ENCODE measurements at places on chromosomes 1 and 21.
A peak's percentile ranks its signal among the peaks of the same experiment; 100 is the strongest.

DNA sequence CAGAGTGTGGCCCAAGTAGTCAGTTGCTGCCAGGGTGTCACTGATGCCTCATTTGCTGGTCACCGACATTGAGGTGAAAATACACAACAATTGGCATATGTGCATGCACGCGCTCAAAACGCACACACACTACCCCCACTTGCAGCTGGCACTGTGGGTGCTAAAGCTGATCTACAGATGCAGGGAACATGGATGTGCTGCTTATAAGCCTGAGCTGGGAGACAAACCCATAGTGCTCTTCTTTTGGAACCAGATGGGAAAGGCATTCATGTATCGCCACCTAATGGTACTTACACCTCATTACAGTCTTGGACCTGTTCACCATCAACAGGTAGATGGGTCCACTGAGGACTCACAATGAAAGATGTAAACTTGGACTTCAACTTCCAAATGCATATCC is 70.3 kb upstream of the CAMK1G start:
- no peak for DNase-seq

DNA sequence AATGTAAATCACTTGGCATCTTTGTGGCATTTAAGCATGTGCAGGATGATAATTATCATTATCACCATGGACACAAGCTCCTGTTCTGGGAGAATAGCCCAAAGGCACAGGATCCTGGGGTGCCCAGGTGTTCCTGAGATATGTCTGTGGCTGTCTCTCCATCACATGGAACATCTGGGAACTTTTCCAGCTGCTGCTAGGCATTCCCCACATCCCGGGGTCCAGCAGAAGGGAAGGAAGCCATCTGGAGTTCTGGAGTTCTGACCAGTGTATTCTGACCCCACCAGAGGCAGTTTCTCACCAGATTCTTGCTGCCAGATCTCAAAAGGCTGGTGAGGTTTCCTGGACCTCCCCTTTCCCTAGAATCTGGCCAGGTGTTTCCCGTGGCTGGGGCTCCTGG is 259.7 kb upstream of the VAMP3 start:
- no peak for DNase-seq

GRCh38 chr21:18812308-18812707 is 408.7 kb upstream of the TMPRSS15 start:
- DNase-seq, result no peak

DNA sequence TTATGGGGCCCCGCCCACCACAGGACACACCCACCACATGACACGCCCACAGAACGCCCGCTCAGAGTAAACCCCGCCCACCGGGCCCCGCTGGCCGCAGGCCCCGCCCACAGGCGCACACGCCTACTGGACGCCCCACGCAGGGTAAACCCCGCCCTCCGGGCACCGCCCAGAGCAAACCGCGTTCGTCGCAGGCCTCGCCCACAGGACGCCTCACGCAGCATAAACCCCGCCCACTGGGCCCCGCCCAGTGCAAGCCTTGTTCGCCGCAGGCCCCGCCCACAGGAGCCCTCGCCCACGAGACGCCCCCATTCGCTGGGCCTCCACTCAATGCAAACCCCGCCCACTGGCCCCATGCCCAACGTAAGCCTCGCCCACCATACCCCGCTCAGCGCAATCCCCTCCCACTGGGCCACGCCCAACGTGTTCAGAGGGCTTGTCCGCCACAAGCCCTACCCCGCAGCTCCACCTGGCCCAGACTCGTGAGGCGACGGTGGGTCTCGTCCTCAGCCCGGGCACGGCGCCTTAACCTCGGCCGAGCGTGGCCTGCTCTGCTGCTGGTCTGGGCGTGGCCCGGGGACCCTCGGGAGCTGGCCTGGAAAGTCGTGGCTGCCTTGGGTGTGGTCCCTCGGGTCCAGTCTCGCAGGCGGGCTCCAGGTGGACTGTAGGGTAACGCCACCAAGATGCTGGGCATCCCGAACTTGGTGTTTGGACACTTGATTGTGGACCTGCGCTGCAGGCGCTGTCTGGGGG is 401 bp upstream of the TMEM52 start:
- DNase-seq, result peak; percentile 94

- no peak for DNase-seq
Observed at GRCh38 chr1:200866521-200866920, 6.3 kb upstream of the GPR25 start.

GRCh38 chr1:227788271-227789083 is 27.0 kb upstream of the PRSS38 start:
- no peak for DNase-seq

GRCh38 chr21:17506951-17507350 is 5.9 kb upstream of the CXADR start:
- DNase-seq, result no peak

DNA sequence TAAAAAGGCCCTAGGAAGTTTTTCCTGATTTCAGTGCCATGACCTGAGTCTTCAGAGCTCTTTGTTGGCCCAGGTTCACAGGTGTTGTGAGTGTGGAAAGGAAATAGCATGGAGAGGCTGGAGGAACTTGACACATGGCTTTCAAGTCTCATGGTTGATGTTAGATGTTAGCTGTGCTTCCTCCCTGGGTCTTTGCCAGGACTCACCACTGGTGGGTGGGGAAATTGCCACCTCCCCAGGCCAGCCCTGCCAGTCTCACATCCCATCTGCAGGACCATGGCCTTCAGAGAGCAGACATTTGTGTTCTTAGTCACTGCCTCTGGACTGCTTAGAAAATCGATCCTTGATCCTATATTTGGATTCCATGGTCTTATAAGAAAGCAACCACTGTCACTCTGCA is 383.2 kb downstream of the DISC1 start:
- DNase-seq, result no peak

DNA sequence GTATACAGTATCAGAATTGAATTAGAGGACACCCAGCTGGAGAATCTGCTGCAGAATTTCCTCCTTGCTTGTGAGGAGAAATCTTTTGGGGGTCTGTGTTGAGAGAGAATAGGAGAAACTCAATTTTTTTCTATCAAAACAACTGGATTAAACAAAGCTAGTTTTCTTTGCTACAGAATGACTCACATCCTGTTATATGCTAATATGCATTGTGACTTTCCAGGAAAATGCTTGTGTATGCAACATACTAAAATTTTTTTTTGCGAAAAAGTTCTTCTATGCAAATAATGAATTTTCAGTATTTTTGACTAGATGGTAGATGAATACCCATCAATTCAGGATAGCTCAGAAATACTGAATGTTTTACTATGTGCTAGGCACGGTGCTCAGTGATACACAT is 2.2 kb downstream of the VAMP4 start:
- DNase-seq, result no peak

DNA sequence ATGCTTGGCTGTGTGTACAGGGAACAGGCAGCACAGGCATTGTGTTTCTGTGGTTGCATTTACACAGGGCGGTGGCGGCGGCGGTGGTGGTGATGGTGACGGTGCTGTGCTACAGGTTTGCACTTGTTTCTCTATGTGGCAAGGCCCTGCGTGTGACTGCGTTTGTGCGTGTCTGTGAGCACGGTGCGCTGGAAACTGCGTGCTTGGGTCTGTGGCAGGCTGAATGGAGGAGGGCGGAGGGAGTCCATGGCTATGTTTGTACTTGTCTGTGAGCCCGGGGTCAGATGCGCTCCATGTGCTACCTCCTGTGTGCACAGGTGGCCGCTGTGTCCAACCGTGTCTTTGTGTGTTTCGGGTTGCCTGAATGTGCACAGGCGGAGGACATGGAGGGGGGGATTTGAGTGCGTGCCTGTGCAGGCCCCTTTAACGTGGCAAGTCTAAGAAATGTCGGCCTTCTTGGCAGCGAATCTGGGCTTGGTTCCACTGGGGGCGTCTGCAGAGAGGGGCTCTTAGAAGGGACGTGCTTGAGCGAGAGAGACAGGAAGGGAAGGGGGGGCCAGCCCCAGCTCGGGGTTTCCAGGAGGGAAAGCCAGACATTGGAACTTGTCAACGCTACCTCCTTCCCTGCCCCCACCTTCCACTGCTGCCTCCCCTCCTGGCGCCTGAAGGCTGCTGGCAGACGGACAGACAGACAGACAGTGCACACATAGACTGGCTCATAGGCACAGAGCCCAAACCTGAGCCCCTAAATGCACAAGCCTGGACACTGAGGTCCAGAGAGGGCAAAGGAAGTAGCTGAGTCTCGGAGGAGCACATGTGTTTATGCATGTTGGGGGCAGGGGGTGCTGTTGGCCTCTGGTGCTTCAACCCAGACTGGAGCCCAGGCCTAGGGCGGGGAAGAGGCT is 32.7 kb upstream of the WASF2 start:
- peak; percentile 58 for DNase-seq

GRCh38 chr21:45415188-45415942 is 10.4 kb downstream of the COL18A1 start:
- no peak for DNase-seq

DNA sequence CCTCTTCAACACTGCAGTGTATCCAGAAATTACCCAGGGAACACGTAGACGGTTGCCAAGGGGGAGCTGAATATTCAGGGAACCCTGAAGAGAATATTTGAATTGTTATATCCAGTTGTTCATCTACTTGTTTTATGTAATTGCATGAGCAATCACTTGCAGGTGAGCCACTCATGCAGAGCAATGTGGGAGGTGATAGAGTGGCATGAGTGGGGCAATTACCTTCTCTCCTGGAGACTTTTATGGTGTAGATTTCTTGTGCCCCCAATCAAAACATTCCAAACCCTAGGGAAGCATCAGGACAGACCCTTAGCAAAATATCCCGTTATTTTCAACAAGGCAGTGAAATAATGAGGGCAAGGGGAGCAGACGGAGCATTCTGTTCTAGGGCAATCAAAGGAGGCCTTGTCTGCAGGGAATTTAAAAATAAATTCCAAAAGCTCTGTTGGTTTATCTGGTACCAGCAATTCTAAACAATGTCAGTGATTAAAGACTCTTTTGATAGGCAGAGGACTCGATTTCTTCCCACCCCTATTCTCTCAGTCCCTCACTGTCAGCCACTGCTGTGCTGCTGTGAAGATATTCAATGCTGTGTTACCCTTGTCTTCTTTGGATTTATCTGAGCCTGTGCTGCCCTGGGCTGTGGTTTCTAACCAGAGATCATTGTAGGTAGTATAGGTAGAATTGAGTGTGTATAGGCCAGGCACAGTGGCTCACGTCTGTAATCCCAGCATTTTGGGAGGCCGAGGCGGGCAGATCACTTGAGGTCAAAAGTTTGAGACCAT is 180.2 kb upstream of the MAP1LC3C start:
- peak; percentile 43 for DNase-seq

DNA sequence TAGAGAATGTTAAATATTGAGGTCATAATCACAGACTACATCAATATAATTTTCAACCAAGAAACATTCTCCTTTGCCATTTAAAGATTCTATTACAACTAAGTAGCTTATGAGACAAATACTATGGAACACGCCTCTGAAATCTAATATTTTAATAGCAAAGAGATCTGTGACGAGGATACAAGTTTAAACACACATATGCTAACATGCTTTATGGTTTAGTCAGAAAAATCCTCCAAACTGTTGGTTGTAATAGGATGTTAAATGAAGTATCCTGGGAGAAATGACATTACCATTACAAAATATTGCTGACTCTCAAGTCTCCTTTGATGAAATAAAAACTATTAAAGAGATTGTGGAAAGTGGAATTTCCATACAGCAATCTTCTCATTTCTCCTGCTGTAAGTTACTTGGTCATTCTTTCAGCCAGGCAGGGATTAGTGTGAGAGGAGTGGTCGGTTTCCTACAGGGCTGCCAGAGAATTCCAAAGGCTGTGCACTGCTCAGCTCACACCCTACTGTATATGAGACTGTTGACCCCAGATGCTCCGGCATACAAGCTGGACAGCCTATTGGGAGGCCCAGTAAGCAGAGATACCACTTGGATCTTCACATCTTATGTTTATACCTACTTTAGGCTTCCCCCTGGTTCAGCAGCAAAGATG is 26.6 kb downstream of the SCYL3 start:
- DNase-seq, result no peak

- no peak for DNase-seq
Observed at GRCh38 chr1:182698971-182699370, 14.6 kb upstream of the RGS8 start.

Data from head of caudate nucleus (tissue), 42 donors.